ENCODE measurements at places on chromosomes 2 and 18.

DNA sequence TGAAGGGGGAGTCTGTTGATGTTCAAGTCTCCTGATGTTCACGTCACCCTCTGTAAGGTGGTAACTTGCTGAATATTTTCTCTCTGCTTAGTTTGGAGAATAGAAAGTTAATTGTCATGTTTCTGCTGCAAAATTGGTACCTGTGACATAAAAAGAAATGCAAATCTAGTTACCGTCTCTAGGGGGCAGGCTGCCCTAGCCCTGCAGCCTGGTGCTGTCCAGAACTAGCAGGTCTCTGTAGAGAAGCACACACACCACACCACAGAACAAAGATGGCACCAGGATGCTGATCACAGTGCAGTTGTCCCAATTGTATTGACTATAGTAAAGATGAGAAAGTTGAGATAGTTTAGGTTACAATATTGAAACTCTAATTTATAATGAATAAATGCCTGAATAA, 47.0 kb downstream of the SLC9A4 start:
- DNase-seq: no peak

DNA sequence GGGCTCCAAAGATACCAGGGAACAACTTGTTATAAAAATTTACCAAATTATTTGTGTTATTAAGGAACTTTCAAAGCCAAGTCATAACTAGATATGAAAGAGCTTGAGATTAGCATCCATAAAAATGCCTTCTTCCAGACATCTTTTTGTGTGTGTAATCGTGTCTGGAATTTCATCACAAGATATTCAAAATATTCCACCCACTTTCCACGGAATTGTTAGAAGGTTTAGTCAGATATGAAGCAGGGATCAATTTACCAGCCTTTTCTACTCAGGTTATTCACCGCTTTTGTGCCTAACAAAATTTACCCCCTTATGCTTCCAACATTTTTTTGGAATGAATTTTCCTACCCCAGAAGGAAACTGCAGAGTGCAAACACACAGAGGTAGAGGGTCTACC, 130.2 kb upstream of the ACVR2A start:
- no peak for DNase-seq

- DNase-seq: no peak
These were observed 7.2 kb upstream of the CRYGB start for GRCh38 chr2:208153156-208153555.

DNA sequence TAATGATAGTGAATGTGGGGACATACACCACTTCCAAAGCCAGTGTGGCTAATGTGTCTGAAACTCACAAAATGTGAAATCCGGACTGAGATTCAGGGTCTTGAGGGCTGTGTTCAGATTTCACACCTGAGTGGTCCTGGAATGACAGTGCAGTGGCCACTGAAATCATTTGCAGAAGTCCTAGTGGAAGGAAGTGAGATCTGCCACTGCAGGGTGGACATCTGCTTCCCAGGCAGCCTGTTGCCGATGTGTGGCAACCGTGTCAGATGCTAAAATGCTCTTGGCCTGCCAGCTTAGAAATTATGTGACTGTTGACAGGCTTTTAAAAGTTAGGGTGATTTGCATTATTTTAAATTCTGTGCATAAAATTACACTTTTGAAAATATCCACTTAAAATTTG, 77.8 kb upstream of the TMEM200C start:
- no peak for DNase-seq

- no peak for DNase-seq
These were observed 11.5 kb upstream of the INPP5D start for GRCh38 chr2:233048569-233049193.

- DNase-seq: no peak
These were observed 58.7 kb downstream of the CD226 start for GRCh38 chr18:69889009-69889408.

DNA sequence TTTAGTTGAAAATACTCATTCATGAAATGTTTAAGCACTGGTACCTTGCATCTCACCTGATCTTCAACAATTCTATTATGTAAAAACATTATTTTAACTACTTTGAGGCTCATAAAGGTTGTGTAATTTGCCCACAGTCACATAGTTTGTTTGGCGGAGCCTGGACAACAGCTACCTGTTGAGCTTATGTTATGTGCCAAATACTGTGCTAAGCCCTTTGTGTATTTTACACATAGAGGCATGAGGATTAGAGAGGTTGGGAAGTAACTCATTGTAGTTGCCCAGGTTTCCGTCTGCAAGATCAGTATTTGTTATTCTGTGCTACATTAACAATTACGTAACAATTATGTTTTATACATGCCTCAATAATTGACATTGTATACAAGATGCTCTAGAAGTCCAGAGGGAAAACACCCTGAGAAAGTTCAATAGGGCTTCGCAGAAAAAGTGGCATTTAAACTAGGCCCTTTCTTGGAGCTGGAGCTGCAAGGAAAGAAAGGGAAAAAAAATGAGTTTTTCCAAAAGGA, 80.4 kb downstream of the BOLA3 start:
- DNase-seq: no peak

GRCh38 chr2:182822733-182823132, 43.7 kb downstream of the FRZB start:
- no peak for DNase-seq

- DNase-seq: peak; percentile 32
These were observed 1809.0 kb downstream of the SUCLG1 start for GRCh38 chr2:82650038-82650437.

DNA sequence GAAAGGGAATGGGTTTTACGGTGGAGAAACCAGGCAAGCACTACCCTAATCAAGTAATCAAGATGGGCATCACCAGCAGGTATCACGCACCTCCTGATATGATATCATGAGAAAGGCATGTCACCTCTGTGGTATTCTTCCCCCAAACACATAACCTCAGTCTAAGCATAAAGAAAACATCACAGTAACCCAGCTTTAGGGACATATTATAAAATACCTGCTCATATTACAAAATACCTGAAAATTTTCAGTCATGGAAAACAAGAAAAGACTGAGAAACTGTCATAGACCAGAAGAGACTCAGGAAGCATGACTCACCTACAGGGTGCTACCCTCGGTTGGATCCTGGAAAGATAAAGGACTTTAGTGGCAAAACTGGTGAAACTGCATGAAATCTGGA, 30.5 kb downstream of the GCKR start:
- no peak for DNase-seq

DNA sequence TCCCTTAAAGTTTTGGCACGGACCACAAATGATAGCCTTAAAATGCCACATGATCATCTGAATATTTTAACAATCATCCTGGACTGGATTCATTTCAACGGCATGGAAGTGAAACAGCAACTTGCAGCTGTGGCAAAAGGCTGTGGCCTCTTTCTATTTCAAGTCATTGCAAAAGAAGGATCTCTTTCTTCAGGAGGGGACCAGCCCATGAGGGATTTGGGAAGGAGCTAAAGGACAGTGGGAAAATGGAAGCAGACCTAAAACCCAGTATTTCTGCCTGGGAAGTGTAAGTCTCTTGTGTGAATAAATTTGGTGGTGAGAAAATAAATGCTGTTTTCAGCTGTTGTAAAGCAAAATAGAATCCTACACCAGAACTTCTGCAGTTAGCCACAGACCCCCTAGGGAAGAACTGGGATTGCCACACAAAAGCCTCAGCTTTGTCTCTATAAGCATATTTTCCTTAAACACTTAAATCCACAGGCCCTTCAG, 107.3 kb upstream of the ZFP36L2 start:
- no peak for DNase-seq

GRCh38 chr18:8366656-8367055, 242.6 kb upstream of the RAB12 start:
- no peak for DNase-seq

DNA sequence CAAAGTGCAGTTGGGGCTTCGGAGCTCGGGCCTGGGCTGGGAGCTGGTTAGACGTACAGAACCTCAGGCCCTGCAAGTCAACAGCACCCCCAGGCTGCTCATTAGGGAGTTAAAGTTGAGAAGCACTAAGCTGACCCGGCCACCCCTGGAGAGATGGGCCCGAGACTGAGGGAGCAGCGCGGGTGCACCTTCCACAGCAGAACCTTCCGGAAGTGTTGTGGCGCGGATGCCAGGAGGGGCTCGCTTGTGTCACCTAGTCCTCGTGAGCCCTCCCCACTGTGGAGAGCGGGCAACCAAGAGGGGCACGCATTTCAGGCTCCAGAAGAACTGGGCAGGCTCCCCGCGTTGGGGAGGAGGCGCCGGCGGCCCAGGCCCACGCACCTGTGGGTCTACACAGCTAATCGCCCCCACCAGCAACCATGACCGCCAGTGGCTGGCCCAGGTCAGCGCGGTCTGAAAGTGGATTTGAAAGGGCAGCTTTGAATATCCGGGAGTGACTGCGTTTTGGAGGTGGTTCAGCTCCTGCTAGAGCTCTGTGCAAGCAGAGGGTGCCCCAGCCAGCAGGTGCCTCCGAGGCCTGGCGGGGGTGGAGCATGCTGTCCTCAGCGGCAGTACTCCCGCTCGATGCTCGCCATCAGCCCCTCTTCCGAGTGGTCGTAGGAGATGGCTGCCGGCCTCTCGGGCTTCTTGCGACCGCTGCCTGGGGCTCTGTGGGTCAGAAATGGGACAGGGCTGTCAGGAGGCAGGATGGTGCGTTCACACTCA, 15.1 kb downstream of the KLF11 start:
- DNase-seq: no peak

DNA sequence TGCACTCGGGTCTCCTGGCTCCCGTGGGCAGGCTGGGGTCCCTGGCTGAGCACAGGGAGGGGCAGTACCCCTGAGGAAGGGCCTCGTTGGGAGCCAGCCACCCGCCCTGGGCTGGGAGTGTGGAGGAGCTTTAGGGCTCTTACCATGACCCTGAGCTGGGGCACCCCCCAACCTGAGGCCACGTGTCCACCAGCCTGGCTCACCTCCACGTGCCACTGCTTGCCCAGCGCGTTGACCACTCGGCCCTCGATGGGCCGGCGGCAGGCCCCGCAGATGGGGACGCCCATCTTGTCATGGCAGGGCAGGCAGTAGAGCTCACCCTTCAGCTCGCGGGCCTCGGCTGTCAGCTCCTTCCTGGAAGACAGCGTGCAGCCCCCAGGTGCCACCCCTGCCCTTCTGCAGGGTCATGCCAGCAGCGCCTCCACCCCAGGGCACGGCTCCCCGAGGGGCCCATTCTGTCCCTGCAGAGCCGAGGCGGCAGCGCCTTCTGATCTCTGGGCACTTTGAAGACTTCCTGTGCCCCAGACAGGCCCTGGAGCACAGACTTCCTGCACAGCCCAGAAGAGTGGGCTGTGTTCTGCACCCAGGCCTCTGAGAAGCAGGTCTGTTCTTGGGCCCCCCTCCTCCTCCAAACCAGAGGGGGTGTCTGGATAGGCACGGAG, 4.0 kb upstream of the GPR17 start:
- no peak for DNase-seq

GRCh38 chr18:1103537-1103936, 198.9 kb downstream of the ADCYAP1 start:
- DNase-seq: no peak

DNA sequence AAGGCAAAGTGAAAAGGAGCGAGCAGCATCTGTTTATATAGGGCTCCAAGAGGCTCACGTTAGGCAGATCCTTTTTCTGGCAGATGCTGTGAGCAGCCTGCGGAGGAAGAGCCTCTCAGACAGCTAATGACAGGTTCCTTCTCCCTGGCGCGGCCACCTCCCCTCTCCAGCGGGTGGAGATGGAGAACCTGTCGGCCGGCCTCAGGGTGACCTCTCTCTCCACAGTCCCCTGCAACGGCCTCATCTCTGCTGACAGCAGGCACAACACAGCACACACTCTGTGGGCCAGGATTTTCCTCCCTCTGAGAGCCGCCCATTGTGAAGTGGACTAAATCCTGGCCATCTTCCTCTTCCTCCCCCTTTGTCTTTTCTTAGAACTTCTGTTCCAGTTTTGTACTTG, 119.8 kb downstream of the PRKCE start:
- no peak for DNase-seq

GRCh38 chr2:127173057-127173456, 47.0 kb downstream of the CYP27C1 start:
- DNase-seq: peak; percentile 33

GRCh38 chr2:45649462-45649857, 2.0 kb upstream of the PRKCE start:
- no peak for DNase-seq

DNA sequence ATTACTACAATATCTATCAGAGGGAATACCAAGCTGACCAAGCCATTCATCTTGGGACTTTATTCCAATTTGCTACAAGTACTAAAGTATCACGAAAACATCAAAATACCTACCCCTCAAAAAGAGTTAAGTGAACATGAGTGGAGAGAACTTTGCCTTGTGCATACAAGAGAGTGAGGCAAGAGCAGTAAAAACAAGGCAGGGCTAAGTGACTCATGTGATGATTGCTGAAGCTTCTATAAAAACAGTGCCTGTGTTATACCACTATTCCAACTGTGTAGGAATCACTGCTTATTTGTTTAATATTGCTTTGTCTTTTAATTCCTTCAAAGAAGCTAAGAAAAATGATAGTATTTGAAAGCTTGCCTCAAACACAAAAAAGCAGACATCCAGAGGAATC, 61.2 kb downstream of the FARSB start:
- DNase-seq: peak; percentile 29

- DNase-seq: no peak
These were observed 58.7 kb upstream of the SP3 start for GRCh38 chr2:174023591-174024523.

- no peak for DNase-seq
These were observed 238.7 kb downstream of the ERBB4 start for GRCh38 chr2:212299943-212300342.

DNA sequence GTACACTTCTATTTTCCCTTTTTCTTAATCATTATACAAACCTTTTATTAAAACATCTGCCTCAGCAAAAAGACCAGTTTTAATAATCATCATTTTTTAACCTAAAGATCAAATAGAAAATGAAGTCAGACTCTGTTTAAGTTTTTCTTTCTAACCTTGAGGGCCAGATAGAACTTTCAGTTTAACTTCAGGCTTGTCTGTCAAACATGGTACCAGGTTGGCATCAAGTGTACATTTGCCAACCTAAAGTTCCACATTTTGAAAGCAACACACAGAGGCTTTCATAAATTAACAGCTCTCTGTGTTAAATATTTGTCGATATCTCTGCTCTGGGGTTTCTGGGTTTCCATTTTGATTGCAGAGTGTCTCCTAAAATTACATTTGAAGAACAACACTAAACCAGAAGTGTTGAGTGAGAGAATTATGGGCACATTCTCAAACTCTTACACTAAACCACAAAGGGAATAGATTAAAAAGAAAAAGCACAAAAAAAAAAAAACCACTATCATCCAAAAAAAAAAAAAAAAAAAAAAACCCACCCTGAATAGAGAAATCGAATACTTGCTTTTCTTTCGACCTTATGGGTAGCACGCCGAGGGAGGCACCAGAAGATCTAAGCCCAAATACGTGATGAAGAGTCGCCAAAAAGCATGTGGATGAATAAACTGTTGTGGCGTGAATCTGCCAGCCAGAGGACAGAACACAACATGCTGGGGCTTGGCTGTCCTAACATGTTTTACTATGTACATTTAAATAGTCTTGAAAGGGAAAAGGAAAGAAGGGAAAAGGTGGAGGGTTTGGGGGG, 166.2 kb downstream of the TCF4 start:
- no peak for DNase-seq

- DNase-seq: no peak
These were observed 828 bp downstream of the DYNC1I2 start for GRCh38 chr2:171688129-171688465.
